ENCODE measurements at places on chromosomes 5 and 9.
A peak's percentile ranks its signal among the peaks of the same experiment; 100 is the strongest.

GRCh38 chr5:120684749-120685415, 220.8 kb downstream of the PRR16 start:
- peak; percentile 28 for DNase-seq

GRCh38 chr5:61055434-61056006, 106.7 kb downstream of the SMIM15 start:
- peak; percentile 35 for DNase-seq

DNA sequence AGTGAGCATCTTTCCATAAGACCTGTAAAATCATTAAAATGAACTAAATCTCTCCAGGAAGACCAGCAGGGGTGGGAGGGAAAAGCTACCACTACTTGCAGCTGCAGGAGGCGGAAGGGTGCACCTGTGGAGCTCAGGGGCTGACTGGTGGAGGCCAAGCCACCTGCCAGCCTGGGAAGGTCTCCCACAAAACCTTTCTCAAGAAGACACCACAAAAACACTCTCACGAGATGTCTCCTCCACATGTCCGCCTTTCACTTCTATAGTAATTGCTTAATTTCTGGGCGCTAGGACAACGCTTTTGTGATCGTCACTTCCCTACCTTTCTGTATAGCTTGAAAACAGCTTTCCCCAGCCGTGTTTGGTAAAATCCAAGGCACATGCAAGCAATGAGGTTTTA, 114.4 kb downstream of the ROR2 start:
- no peak for DNase-seq

- no peak for DNase-seq
Measured at GRCh38 chr5:126208691-126209090, 214.5 kb upstream of the GRAMD2B start.

DNA sequence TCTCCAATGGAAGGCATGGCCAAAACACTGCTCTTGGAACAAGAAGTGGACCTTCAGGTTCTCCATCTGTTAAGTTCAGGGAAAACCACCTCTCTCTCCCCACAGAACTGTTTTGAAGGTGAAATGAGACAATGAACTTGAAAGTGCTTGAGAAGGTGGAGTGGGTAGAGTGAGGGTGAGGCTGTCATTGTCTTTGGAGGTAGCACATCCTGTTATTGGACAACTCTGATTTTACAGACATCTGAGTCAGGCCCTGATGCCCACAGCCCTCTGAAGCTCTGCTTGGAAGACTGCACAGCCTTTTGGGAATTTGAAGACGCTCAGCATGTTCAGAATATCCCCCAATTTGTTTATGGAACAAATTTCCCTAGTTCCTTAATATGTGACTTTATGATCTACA, 27.6 kb upstream of the TEX48 start:
- DNase-seq, result no peak

GRCh38 chr5:152546493-152546892, 141.4 kb upstream of the NMUR2 start:
- DNase-seq, result no peak
